Bronchial epithelial cell (primary cell): ENCODE measurements at places on chromosomes 1 and 21. TPM values are rescaled to one million over a fixed set of nuclear protein-coding genes. Genes with fewer than 3 reads are reported as not detected.

Gene GBP2
- total RNA-seq = 0.79 and 1.8 TPM in 2 replicates

DNA sequence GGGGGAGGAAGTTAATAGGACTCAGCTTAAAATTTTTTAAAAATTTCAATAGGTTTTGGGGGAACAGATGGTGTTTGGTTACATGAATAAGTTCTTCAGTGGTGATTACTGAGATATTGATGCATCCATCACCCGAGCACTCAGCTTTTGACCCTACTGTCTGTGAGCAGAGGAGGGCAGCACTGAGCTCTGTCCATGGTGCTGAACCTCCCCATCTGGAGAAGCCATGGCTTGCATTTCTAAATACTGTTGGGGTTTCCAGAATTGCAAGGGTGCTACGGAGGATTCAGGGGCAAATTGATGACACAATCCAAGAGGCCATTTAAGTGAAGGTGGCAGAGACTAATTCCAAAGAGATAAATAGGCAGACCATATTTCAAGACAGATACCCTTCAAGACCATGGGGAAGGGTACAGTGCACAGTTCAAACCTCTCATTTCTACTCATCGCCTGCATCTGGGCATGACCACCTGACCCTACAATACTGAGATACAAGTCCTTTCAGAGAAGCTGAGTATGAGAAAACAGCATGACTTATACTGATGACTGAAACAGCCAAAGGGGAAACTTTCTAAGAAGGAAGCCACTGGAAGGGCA lies 17.2 kb downstream of the SYT2 start:
- peak; percentile 49 for DNase-seq

Gene VANGL2
- 1.6 and 2.3 TPM in 2 replicates for total RNA-seq

GRCh38 chr1:66980745-66981367 lies 56.1 kb downstream of the MIER1 start:
- DNase-seq = peak; percentile 55

- no peak for DNase-seq
Measured at GRCh38 chr1:30650968-30651320, 72.4 kb downstream of the MATN1 start.

- no peak for DNase-seq
Measured at GRCh38 chr1:10475510-10475909, 760 bp downstream of the PEX14 start.

- DNase-seq = peak; percentile 32
Measured at GRCh38 chr1:168341483-168341975, 60.9 kb downstream of the TBX19 start.

Gene SFT2D2
- 22.4 and 29.7 TPM in 2 replicates for total RNA-seq

DNA sequence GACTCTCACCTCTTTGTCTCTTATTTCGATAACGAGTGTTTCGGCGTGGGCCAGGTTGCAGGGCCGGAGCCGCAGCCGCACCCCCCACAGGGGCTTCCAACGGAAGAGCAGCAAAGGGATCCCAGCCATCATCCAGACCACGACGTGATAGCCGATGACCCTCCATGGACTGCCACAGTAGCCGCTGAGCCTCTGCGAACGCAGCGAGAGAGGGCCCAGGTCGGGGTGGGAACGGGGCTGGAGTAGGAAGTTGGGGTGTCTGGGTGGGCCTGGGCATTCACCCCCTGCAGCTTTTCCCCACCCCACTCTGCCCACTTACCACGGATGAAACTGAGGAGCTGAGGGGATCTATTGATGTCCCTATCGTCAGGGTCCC lies 6.4 kb downstream of the ATP13A2 start:
- no peak for DNase-seq

Gene TNFAIP8L2
- not detected in 2 replicates for total RNA-seq

Gene PTPRF
- 127 and 202 TPM in 2 replicates for total RNA-seq

GRCh38 chr1:74545821-74546220 lies 33.4 kb upstream of the LRRC53 start:
- DNase-seq = no peak

Gene ATAD3C
- total RNA-seq = 0.26 and 0.77 TPM in 2 replicates

Gene CD247
- not detected in 2 replicates for total RNA-seq

Gene TNFSF4
- under 0.01 and 0.13 TPM in 2 replicates for total RNA-seq

GRCh38 chr21:21002153-21002552 lies 3.9 kb downstream of the NCAM2 start:
- no peak for DNase-seq

Gene COP1
- 47.6 and 70.0 TPM in 2 replicates for total RNA-seq

GRCh38 chr1:147549526-147549925 lies 8.2 kb downstream of the BCL9 start:
- no peak for DNase-seq

GRCh38 chr1:214506972-214507431 lies 44.4 kb downstream of the PTPN14 start:
- peak; percentile 93 for DNase-seq

DNA sequence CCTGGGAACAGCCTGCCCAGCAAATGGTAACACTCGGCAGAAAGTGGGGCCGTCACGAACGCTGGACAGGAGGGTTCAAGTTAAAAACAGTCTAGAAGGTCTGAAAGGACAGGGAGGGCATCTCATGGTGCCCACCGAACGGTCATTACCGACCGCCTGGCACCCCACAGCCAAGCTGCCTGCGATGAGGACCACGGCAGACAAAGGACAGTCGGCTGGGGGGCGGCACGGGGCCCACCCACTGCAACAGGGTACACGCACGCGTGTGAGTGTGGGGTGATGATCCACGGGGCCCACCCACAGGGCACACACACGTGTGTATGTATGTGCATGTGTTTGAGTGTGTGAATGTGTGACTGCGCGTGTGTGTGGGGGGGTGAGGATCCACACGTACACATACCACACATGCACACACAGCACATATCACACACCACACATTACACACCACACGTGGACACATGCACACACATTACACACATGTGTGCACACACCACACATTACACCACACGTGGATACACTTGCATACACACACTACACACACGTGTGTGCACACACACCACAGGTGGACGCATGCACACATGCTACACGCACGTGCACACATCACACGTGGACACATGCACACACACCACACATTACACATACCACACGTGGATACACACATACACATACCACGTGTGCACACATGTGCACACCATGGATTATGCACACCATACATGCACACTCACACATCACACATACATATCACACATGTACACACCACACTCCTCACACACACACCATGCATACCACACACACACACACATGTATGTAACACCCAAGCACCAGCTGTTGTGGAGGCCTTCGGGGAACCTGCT lies 63.2 kb downstream of the SLC19A1 start:
- DNase-seq = no peak

Gene PLA2G2C
- total RNA-seq = not detected in 2 replicates

DNA sequence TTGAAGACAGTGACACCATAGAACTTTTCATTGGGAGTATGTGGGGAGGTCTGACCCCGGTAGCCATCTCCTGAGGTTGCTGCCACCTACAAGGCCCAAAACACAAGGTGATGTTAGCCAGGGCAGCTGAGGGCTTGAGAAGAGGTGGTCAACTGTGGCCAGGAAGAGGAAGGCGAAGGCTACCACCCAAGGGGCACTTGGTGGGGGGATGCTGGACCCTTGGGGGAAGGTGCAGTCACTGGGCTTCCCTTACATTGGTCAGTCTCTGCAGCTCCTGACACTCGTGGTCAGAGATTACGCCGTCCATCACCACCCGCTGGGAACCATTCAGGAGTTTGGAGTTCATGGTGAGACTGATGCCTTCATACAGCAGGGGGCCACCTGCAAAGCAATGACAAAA lies 12.2 kb upstream of the CLDN19 start:
- DNase-seq = no peak

Gene ADAMTS5
- total RNA-seq = 0.26 TPM in 1 of 2 replicates, not detected in the other

GRCh38 chr1:13535227-13535626 lies 21.4 kb upstream of the LRRC38 start:
- DNase-seq = no peak

- DNase-seq = peak; percentile 98
Measured at GRCh38 chr1:23593042-23593521, 33.8 kb upstream of the ID3 start.

Gene FLG2
- total RNA-seq = under 0.01 TPM in 2 replicates

DNA sequence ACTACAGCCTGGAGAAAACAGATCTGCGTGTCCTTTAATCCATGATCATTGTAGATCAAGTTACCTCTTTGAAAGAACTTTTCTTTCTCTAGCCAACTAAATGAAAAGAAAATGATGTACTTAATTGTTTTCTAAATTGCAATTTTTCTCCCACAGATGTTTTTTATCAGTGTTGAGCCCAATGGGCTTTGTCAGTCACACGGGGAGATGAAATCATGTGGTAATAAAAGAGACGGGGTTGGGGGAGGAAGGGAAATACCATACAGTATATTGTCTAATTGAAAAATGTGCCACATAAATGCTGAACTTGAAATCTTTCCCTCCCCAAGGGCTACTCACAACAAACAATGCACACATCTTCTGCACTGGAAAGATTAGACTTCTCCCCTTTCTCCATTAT lies 58.4 kb downstream of the NTMT2 start:
- DNase-seq = no peak

- DNase-seq = no peak
Measured at GRCh38 chr1:225885336-225885735, 3.2 kb upstream of the TMEM63A start.

Gene KNCN
- total RNA-seq = not detected in 2 replicates

Gene S100A8
- total RNA-seq = 50.0 and 551 TPM in 2 replicates

DNA sequence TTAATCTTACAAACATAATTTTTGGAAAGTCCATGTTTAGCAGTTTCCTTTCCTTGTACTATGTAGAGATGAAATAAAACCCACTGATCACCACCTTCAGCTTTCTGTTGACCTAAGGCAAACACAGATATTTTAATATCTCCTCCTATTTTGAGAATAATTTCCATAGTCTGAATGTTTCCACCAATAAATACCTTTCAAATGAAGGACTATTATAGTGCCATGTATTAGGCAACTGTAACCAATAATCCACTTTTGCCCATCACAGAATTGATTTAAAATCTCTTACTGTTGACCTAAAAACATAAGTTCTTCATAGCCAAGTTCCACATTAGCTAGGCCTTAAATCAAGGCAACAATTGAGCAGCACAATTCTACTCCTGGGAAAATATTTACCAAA lies 1.8 kb downstream of the CDC42BPA start:
- no peak for DNase-seq

DNA sequence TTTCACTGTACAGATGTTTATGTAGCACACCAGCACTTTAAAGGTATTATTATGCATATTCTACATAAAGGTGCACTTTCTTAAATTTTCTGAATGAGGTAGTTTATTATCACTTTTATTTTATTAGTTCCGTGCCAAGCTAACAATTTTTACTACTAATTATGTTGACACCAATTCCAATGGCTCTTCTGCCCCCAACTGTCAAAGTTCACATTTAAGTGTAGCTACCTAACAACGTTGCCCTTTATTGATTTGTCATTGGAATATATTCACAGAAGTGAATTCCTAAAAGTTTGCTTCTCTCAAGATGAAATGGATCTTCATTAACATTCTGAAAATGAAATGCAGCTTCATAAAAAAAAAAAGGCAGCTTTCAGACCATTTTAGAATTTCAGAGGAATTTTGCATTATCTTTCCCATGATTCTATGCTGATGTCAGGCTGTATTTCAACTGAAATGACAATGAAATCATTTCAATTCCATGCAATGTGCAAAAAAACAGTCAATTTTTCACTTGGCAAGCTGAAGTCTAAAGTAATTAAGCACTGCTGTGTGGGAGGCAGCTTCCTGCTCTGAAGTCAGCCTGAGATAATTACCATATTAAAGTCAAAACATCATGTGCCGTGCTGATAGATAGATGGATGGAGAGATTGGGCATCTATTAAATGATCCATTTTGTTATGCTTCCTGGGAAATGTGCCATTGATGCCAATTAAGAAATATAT lies 229.2 kb downstream of the TTLL7 start:
- no peak for DNase-seq

DNA sequence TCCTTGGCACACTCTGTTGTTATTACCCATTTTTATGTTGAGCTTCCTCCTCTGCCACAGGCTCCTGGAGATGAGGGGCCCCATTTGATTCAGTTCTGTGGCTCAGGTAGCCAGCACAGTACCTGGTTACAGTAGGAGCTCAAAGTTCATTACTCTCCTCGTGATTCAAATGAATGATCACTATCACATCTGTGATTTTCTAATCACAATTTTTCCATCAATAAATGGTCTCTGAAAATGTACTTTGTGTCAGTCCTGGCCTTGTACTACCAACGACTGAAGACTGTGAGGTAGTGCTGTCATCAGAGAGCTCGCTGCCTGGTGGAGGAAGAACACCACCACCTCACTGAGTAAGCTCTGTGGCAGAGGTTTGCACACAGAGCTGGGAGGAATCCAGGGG lies 106.8 kb upstream of the JUN start:
- no peak for DNase-seq

Gene C1orf210
- 3.4 and 11.4 TPM in 2 replicates for total RNA-seq

GRCh38 chr21:31772674-31773555 lies 41.0 kb upstream of the SCAF4 start:
- no peak for DNase-seq

Gene ETS2
- 144 and 153 TPM in 2 replicates for total RNA-seq

- DNase-seq = peak; percentile 37
Measured at GRCh38 chr1:161242313-161242712, 4.3 kb upstream of the NR1I3 start.
